Stimulated activated CD8-positive, alpha-beta memory T cell treated with anti-CD3 and anti-CD28 coated beads, Interleukin-2, amount 100 ng/mL, for 48 hours (primary cell): ENCODE measurements at places on chromosomes 5 and 9.

GRCh38 chr9:37284636-37285035, 137.9 kb upstream of the GRHPR start:
- DNase-seq, result no peak

DNA sequence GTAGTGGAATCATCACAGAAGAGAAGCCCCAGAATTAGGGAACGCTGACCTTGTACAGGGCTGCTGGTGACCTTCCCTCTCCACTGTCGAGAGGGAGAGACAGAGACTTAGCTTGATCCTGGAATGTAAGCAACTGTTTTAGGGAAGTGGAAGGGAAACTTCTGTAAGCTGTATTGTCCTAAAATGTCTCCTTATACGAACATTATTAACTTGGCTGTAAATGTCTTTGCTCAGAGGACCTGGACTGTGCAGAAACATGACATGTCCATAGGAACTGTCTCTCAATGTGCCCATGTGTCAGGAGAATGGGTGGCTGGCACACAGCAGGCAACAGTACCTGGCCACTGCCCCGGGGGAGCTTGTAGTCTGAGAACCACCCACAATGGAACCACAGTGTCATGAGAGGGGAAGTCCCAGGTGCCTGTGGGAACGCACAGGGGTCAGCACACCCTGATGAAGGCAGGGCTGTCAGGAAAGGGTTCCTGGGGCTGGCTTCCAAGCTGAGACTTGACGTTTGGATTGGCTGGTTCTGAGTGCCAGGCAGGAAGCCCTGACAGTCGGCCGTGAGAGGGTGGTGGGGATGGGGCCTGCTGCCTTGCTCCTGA, 34.0 kb downstream of the DAP start:
- DNase-seq, result no peak

DNA sequence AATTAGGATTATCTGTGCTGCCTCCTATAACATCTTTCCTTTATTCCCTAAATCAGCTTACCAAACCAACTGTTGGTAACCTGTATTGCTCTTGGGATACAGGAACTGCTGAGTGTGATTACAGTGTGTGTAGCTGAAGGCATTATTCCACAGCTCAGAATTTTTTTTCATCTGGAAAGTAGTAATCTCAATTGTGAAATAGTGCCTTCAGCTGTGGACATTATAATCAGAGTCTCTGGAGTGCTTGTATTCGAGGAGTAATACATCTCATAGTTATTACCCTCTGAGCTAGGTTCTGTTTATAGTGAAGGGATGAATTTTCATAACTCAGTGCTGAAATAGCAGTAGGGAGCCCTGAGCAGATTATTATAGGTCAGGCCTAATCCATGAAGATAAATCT, 199.5 kb downstream of the MAST4 start:
- DNase-seq, result no peak

DNA sequence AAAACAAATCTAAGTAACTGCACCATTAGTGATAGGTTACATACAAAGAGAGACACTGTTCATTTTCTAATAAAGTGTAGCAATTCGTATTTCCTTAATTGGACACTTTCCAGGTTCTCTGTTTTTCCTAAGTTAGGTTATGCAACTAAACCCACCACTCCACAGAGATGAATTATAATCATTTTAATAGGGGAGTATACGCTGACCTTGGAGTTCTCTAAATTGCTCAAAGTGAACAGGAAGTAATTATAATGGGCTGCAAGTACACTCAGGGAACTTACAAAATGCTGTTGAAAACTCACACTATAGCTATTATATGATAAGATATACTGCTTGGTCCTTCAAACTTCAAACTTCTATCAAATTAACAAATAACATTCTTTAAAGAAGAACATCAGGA, 18.2 kb upstream of the ADCY2 start:
- no peak for DNase-seq

GRCh38 chr9:27437652-27438373, 86.3 kb upstream of the IFNK start:
- no peak for DNase-seq

DNA sequence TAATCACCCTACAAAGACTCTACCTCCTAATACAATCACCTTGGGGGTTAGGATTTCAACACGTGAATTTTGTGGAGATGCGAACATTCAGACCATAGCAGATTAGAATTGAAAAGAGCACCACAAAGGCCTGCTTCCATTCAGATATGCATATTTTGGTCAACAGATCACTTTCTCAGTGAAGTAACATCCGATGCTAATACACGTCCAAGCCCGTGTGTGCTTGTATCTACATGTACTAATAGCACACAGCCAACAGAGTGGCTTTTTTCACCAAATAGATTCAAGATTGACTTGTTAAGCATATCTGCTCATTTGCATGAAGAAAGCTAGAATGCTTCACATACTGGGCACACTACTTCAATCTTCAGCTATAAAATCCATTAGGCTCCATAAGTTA, 35.6 kb upstream of the SSBP2 start:
- DNase-seq, result no peak

DNA sequence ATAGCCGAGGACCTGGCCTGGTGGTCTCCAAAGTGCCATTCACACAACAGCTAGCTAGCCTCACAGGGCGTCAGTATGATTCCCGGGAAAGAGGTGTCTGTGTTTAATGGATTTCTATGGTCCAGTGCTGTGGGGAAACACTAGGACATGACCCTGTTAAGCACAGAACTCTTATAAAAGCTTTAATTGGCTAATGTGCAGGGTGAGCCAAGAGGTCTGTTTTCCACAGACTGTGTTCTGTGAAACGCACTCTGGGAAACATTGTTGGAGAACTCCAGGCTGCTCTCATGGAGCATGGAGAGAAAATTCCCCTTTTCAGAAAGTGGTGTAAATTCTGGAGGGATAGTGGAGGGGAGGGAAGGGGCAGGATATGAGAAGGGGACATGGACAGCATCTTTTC, 331.4 kb downstream of the FBXL7 start:
- DNase-seq, result no peak

- no peak for DNase-seq
Measured at GRCh38 chr9:114037961-114038723, 40.0 kb downstream of the AMBP start.

DNA sequence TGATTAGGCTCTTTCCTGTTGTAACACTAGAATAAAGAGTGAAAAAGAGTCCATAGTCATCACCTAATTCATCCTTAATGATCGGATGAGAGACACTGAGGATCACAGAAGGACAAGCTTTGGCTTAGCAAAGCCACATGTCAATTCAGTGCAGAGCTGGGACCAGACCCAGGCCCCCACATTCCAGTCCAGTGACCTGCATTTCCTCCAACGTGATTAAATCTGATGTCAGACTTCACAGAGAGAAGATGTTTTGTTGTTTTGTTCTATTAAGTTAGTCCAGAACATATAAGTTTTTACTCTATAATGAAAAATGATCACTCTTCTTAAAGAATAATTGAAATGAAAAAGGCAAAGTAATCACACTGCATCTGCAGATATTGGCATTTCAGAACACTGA, 377.9 kb upstream of the PAPPA start:
- no peak for DNase-seq

DNA sequence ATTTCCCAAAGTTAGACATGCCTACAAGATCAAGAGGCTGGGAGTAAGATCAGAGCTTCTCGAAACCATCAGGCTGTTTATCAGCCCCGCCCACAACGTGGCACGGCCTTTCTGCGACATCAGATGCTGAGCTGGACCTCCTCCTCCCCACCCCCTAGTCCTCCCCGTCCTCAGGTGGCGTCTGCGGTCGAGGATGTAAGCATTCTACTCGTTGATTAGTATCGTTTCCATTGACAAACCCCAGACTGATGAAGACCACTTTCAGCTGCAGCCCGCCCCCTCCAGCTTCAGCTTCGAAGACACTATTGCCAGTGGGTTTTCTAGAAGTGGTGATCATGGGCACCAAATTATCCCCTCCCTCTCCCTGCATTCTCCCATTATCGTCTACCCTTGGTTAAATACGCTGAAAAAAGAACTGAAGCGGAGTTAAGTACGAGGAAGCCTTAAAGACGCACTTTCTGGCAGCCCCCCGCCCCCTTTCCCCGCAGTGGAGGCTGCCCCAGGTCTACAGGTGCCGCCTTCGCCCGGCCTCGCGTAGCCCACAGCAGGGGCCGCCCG, 1.1 kb downstream of the PPIC start:
- no peak for DNase-seq

- DNase-seq, result no peak
Measured at GRCh38 chr5:41337724-41338123, 124.4 kb upstream of the C6 start.

DNA sequence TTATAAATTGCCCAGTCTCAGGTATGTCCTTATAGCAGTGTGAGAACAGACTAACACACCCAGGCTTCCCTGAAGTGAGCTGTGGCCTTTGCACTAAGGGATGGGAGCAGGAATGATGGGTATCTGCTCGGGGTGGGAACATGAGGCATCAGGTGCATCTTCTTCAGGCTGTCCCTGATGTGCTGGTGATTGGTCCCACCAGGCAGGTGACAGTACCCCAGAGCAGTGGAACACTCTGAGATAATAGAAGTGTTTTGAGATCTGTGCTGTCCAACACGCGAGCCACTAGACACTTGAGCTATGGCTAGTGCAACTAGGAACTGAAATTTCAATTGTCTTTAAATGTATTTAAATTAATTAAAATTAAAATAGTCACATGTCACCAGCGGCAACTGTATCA, 12.8 kb upstream of the MED10 start:
- no peak for DNase-seq

GRCh38 chr5:143931986-143932385, 120.0 kb downstream of the HMHB1 start:
- DNase-seq, result no peak

DNA sequence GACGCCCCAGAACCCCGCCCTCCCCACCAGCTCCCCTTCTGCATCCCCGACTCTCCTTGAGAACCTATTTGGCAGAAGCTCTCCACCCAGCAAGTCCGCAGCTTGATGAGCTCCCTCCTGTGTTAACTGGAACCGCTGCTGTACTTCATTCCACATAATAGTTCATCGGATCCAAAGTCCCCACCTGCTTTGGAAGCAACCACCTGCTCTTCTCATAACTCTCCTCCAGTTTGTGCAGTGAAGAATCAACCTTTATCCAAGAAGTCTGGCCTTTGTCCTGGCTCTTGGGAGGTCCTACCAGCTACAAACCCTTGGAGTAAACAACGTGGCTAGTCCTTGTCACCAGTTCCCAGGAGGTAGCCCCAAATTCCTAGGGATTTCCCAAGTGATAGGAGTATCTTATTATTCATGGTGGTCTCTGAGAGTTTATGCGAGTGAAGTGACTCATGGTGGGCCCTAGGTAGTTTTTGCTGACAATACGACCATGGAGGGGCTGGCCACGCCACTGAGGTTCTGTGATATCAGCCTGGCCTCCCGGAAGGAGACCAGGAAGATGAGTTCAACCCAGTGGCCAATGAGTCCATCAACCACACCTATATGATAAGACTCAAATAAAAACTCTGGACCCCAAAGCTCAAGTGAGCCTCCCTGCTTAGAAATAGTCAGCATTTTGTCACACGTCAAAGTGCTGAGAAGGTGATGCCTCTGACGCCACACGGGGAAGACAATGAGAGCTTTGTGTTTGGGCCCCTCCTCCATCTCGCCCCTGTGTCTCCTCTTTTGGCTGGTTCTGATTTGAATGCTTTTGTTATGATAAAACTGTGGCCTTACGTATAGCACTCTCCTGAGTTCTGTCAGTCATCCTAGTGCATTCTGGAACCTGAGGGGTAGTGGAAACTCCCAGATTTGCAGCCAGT, 3.6 kb upstream of the IL4 start:
- no peak for DNase-seq

- DNase-seq, result no peak
Measured at GRCh38 chr5:145408048-145408341, 427.1 kb downstream of the PRELID2 start.

GRCh38 chr5:133706506-133707430, 94.4 kb upstream of the FSTL4 start:
- DNase-seq, result no peak

DNA sequence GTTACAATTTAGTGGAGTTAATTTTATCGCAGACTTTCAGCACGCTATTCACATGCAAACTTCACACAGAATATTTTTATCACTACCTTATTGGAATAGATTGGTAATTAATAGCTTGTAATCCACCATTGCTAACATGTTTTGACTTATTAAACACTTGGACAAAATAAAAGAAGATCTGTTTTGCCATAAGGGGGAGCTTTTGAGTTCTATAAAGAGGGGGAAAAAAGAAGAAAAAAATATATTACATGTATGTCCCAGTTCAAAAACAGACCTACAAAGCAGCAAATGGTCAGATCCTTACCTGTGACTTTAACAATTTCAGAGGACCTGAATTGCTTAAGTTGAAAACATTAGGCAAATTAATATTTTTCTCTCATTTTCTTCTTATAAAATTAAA, 1.2 kb upstream of the PAPPA start:
- no peak for DNase-seq

GRCh38 chr5:143495110-143495509, 91.6 kb upstream of the NR3C1 start:
- DNase-seq, result no peak

GRCh38 chr9:104412238-104412637, 91.8 kb upstream of the OR13F1 start:
- DNase-seq, result no peak

DNA sequence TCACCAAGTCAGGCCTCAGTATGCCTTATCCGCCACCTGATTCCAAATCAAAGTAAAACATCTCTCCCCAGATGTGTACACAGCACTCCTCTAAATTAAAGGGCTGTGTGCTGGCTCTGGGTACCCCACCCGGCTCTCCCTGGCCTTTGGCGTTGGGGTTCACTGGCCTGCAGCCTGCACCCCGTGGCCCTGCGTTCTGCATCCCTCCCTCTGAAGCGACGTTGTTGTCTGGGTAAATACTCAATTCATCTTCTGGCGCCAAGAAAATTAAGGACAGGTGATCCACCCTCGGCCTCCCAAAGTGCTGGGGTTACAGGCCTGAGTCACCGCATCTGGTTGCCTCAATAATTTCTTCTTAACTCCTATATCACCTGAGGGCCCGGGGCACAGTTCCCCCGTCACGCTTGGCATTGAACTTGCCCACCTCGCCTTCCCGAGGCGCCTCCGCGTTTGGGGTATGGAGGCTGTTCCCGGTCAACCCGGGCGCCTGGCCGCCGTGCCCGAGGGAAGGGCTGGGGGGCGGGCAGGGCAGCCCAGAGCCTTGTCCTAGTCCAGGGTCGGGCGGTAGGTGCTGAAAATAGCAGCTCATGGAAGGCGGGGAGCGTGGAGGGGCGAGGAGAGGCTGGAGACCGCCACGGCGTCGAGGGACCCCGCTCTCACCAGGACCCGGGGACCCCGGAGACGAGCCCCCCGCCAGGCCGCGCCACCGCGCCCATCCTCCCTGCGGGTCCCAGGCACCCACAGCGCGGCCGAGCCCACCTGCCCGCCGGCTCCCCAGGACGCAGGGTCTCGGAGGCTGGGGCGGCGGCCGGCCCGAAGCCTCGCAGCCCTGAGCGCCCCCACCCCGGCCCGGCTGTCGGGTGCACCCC, 531 bp downstream of the ABO start:
- no peak for DNase-seq

- DNase-seq, result no peak
Measured at GRCh38 chr5:159951387-159951786, 35.1 kb downstream of the ADRA1B start.

GRCh38 chr5:91712718-91713117, 329.6 kb upstream of the ARRDC3 start:
- DNase-seq, result no peak
